Activated naive CD8-positive, alpha-beta T cell treated with anti-CD3 and anti-CD28 coated beads, Interleukin-2, amount 10 ng/mL, durations not matched to agents 7 days and 5 days (primary cell): ENCODE measurements at places on chromosomes 13 and 19. TPM values are rescaled to one million over a fixed set of nuclear protein-coding genes. Genes with fewer than 3 reads are reported as not detected.

CEACAM21 gene
- 75.5 TPM for total RNA-seq

SMAD9 gene
- total RNA-seq = not detected

CLDND2 gene
- 11.6 TPM for total RNA-seq

ANKLE1 gene
- 5.8 TPM for total RNA-seq

C19orf67 gene
- not detected for total RNA-seq

IGFL2 gene
- not detected for total RNA-seq

SLC10A2 gene
- not detected for total RNA-seq

SIRT2 gene
- 46.6 TPM for total RNA-seq

HTR2A gene
- total RNA-seq = not detected

PINLYP gene
- total RNA-seq = 15.6 TPM

ZSCAN5A gene
- 11.7 TPM for total RNA-seq

WDR88 gene
- not detected for total RNA-seq

KLK8 gene
- not detected for total RNA-seq

SHISA7 gene
- total RNA-seq = not detected

CTU1 gene
- 10.1 TPM for total RNA-seq
